Stimulated activated CD8-positive, alpha-beta memory T cell treated with anti-CD3 and anti-CD28 coated beads, Interleukin-7, amount 100 ng/mL, for 1 hour (primary cell): ENCODE measurements at places on chromosomes 5 and 9.

DNA sequence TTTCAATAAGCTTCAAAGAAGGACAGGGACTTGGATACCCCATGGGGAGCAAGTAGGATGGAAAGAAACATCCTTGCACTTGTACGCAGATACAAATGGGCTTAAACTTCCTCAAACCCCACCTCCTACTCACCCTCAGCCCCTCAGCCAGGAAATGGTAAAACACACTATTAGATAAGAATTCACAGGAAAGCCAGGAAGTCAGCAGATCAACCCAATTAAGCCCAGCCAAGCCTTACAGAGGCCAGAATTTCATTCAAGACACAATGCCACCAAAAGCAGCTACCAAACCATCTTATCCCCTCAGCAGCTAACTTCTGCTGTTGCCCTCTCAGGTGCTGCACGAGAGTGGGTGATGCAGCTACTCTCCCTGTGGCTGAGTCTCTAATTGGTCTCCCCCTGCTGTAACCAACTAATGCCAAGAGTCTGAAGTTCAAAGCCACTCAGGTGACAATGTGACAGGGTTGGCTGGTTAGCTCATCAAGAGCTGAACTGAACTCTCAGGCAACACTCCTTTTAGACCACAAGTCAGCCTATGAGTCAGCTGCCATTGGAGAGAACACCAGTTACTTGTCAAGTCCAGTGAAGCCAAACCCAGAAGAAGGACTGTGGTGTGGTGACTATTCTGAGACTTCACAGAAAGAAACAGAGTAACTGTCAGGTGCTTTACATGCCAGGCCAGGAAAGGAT lies 201.9 kb downstream of the ZNF608 start:
- DNase-seq = no peak

DNA sequence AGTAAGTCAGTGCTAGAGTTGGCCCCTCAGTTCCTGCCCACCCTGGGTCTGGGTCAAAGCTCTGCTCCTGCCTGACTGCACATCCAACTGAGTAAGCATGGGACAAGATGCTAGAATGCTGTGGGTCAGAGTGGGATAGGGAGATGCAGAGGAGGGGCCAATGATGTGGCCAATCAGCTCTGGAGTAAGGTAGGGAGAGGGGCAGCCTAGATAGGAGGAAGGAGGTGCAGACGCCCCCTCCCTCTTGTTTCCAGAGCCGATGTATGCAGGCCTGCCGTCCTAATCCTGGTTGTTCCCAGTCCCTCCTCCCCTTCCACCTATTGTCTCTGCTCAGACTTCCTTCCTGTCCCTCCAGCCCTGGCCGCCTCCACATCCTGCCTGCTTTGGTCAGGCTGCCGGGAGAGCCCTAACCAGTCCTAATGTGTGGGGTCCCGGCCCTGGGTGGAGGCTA lies 1.3 kb downstream of the ARAP3 start:
- no peak for DNase-seq

GRCh38 chr5:120304663-120305062 lies 159.4 kb upstream of the PRR16 start:
- no peak for DNase-seq

DNA sequence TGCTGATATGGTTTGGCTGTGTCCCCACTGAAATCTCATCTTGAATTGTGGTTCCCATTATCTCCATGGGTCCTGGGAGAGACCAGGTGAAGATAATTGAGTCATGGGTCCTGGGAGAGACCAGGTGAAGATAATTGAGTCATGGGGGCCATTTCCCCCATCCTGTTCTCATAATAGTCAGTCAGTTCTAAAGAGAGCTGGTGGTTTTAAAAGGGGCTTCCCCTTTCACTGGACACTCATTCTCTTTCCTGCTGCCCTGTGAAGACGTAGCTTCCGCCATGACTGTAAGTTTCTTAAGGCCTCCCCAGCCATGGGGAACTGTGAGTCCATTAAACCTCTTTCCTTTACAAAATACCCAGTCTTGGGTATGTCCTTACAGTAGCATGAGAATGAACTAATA lies 99.6 kb downstream of the TRIM32 start:
- no peak for DNase-seq

GRCh38 chr5:56963246-56963645 lies 11.3 kb upstream of the MIER3 start:
- no peak for DNase-seq

- no peak for DNase-seq
Observed at GRCh38 chr5:39835371-39835770, 410.6 kb upstream of the DAB2 start.

- no peak for DNase-seq
Observed at GRCh38 chr5:145244788-145245187, 590.4 kb downstream of the PRELID2 start.

- DNase-seq = no peak
Observed at GRCh38 chr5:31346896-31347551, 153.5 kb downstream of the CDH6 start.

DNA sequence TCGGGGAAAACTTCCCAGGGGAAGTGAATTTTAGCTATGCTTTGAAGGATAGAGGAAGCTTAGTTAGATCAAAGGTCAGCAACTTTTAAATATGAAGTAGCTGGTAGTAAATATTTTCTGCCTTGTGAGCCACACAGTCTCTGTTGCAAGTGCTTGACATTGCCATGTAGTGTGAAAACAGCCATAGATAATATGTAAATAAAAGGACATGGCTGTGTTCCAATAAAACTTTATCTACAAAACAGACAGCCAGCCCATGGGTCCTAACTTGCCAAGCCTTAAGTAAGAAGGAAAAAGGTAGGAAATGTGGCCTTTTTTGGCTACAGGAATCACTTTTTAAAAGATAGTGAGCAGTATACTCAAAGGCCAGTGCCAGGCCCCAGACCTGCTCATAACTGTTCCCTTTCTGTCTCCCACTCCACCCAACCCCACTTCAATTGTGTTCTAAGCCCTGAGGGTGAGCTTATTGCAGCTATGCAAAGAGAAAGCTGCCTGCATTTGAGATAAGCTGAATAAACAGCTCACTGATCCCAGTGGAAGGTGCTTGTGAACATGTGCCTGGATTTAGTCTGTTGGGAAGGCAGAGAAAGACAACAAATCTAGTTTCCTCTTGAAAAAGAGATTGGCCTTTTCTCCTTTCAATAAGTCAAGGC lies 113.0 kb upstream of the TRIM32 start:
- no peak for DNase-seq

DNA sequence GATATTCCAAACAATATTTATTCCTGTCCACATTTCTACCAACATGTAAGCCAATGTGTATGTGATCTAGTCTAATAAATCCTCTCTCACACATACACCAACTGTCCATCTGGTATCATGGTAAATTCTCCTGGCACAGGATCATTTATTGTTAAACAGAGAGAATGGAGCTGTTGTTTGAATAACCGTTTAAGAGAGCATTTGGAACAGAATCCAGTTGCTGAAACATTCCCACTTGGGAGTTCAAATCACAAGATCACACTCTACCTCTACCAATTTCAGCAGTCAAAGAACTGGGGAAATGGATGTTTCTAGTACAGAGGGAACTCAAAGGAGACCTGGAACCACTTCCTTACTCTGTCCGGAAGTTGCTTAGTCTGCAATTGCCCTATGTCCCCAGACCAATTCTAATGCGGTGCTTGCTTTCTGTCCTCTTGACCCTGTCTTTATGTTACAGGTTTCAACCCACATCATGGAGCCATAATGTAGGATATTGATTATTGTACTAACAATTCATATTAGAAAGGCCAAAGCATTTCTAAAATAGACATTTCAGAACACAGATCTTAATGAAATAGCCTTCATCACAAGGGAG lies 488.4 kb downstream of the SEMA5A start:
- DNase-seq = no peak

- no peak for DNase-seq
Observed at GRCh38 chr9:11632691-11633090, 1019.9 kb upstream of the PTPRD start.
